Jurkat, Clone E6-1 (cell line): ENCODE measurements at places on chromosomes 1 and 21.
A peak's percentile ranks its signal among the peaks of the same experiment; 100 is the strongest.

DNA sequence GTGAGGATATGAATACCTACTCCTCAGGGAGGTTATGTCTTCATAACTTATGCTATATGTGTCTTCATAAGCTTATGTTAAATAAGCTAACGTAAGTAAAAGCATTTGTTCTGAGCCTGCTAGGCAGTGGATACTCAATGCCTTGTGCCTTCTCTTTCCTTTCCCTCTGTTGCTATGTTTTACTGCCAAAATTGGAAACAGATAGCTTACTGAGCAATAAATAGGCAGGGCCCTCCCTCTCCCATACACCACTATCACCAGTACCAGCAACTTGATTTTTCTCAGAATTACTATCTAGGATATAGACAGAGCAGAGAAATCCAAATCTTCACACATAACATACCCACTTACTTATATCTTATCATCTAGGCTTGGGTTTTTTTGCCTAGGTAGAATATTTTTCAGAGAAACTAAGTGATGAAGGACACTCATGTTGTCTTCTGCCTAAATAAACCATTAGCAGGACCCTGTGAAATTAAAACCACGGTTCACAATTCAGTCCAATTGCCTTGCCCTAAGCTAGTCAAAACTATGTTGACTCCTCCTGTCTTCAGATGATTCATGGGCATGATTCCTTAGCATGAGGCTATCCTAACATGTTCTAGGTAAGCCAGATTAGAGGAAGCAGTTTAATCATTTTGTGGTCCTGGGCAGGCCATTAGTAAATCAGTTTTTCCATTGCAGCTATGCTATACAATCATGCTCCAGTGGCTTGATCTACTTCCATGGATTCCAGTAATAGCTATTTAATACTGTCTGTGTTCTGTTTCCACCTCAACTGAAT is 15.9 kb upstream of the LRRC8C start:
- DNase-seq: no peak

GRCh38 chr1:234579967-234580366 is 30.0 kb downstream of the IRF2BP2 start:
- DNase-seq: peak; percentile 50

DNA sequence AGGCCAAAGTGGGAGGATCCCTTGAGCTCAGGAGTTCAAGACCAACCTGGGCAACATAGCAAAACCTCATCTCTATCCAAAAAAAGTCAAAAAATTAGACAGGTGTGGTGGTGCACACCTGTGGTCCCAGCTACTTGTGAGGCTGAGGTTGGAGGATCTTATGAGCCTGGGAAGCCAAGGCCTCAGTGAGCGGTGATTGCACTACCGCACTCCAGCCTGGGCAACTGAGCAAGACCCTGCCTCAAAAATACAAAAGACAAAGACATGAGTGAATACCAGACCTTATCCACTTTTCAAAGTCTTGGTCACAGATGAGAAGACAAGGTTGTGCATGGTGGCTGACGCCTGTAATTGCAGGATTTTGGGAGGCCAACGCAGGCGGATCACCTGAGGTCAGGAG is 13.2 kb upstream of the MSTO1 start:
- DNase-seq: no peak

- peak; percentile 6 for DNase-seq
Measured at GRCh38 chr1:78492386-78492950, 1.7 kb downstream of the PTGFR start.

DNA sequence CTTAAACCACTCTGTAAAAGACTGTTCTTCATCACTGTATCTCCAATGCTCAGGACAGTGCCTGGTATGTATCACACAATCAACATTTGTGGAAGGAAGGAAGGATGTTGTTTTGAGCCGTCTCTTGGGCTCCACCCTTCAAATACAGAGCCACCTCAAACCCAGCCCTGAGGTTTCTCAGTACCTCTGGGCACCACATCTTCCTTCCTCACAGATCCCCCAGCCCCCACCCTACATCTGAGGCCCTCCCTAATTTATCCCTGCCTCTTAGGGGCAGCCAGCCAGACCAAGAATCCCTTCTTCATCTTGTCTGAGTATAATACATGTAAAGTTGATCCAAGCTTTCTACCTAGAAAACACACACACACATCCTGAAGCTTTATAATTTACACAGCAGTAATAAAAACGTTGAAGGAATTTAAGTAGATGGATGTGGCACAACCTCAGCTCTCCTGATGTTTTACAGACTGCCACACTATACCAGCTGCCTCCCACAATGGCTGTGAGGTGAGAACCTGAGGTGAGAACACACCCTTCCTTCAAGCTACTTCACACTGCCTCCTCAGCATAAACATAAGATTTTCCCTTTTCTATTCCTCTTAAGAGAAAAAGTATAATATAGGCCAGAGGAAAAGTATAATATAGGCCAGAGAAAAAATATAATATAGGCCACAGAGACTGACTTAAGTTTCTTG is 48.5 kb downstream of the CDC7 start:
- DNase-seq: peak; percentile 76

DNA sequence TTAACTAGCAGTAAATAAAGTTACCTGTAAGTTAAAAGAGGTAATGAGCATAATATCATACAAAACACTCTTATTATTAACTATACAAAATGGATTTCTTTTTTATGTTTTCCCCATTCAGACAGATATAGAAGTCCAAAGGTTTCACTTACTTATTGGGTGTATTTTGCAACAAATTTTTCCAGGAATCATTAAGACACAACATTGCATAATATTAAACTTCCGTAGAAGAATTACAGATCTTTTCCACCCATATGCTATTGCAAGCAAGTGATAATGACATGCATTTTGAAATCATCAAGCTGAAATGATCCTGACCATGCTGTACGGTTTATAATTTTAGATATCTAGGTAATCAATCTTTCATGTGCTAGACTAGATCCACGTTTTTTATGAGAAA is 957.0 kb downstream of the NCAM2 start:
- DNase-seq: no peak

DNA sequence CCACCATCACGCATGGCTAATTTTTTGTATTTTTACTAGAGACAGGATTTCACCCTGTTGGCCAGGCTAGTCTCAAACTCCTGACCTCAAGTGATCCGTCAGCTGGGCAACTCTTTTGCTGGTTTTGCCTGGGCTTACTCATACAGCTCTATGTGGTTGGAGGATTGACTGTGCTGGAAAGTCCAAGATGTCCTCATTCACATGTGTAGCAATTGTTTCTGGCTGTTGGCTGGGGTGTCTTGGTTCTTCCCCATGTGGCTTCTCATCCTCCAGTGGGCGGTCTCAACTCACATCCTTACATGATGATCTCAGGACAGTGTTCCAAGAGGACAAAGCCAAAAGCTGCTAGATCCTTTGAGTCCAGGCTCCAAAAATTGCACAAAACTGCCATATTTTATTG is 53.3 kb downstream of the TEX35 start:
- DNase-seq: no peak

GRCh38 chr1:78591971-78592370 is 28.3 kb upstream of the IFI44L start:
- no peak for DNase-seq

DNA sequence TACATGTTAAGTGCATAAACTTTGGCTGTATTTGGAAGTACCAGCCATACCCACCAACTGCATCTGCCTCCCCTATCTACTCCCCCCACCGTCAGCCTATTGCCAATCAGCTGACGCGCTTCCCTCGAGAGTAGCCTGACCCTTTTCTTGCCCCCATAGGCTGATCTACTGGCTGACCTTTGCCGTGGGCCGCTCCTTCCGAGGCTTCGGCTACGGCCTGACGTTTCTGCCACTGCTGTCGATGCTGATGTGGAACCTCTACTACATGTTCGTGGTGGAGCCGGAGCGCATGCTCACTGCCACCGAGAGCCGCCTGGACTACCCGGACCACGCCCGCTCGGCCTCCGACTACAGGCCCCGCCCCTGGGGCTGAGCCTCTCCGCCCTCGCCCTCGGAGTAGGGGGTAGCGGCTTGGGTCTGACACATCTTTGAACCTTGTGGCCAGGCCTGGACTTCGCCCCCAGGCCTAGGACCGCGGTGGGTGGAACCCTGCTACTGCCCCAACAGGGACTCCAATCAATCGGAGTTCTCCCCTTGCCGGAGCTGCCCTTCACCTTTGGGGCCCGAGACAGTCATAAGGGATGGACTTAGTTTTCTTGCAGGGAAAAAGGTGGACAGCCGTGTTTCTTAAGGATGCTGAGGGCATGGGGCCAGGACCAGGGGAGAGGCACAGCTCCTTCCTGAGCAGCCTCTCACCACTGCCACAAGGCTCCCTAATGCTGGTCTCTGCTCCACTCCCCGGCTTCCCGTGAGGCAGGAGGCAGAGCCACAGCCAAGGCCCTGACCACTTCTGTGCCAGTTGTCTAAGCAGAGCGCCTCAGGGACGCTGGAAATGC is 4.0 kb downstream of the GLMP start:
- no peak for DNase-seq

DNA sequence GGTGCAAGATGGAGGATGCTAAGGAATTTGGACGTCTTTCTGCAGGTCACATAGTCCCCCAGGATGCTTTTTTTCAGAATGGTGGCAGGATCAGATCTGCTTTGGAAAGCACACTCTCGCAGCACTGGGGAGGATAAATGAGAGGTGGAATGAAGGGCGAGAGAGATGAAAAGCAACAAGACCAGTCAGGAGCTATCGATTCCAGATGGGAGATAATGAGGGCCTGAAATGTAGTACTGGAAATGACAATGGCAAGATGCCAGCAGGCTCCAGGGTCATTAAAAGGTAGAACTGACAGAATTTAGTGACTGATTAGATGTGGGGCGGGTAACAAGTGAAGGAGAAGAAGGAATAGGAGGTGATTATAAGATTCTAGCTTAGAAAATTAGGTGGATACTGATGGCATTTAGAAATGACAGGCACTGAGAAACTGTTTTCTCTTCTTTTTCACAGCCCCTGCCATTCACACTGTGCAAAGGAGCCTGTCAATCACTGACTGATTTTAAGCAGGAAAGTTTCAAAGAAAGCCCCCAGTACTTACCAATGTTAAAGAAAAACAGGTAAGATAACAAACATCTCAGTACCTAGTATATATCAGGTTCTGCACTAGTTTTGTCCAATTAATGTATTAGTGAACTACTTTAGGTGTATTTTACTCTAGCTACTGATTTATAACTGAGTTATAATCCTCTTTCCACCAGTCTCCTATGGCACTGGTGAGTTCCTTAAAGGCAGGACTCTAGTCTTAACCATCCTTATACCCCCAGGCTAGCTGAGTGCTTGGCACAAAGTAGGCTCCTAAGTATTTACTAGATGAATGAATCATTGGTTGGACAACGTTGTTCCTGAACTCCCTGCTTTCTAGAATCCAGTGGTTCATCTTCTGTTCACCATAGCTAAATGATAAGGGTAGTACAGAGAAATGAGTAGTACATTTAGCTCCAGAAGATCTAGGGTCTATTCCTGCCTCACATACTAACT is 9.2 kb downstream of the PIGM start:
- no peak for DNase-seq

DNA sequence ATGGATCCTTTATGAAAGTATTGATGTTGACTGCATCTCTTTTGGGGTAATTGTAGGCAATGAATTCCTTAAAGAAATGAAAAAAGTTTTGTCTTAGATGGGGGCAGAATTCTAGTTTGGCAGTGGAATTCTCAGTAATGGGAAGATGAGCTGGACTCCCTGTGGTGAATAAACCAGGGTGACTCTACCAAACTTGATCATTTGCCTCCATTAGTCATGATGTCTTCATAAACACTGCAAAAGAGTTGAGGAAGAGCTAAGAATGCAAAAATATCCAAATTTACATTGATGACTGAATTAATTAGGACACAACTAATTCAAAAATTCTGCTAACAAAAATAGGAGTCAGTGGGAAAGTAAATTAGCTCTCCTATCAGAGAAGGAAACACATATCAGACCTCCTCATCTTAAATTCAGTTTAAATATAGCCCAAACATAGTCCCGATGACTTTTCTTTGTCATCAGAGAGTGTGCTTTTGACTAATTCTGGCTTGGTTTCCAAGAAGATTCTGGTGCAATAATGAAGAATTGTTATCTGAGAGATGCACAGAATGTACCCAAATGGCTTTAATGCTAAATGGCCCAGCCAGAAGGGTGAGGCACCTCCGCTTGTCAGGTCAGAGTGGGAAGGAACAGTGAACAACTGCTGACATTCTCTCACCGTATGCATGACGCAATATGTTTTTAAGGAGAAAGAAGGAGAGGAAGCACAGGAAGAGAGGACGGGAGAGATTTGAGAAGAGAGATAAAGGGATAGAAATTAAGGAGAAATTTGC is 525.1 kb downstream of the LMO4 start:
- DNase-seq: no peak

GRCh38 chr1:147267711-147268110 is 25.2 kb downstream of the CHD1L start:
- DNase-seq: no peak

DNA sequence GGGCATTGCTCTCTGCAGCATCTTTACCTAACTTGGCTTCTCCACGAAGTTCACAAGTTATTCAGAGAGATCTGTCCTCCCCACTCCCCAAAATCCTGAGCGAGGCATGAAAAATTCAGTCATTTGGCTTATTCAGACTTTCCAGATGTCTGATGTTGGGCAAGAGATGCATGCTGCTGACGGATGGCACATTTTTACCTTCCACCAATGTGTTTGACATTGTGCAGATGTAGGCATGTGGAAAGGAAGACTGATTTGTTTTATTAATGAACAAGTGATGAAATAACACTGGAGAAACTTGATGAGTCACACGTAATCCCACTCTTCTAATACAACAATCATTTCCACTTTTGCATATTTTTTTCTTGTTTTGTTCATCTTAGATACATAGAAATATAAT is 86.7 kb downstream of the C1orf94 start:
- DNase-seq: no peak

DNA sequence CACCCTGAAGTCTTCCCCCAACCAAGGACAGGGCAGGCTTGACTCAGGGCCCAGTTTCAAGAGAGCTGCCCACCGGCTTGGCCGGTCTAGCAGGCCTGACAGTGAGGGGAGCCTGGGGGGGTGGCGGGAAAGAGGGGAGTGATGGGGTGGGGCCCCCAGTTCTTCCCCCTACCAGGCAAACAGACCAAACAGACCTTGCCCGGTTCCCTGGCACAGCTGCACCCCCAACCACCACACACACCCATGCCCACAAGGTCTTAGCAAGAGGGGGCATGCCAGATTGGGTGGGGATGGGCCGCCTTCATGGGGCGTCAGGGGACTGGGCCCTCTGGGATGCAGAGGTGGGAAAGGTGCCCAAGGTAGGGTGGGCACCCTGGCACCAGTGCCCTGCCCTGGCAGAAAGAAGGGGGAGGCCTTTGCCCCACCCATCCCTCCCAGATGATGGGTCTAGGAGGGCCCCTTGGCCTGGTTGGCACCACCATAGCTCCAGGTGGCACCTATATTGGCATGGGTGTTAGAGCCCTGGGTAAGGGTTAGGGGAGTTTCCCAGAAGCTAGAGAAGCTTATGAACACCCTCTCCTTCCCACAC is 8.9 kb downstream of the ZBTB7B start:
- no peak for DNase-seq
